RWPE2 (cell line): ENCODE measurements at places on chromosomes 7 and 10.

DNA sequence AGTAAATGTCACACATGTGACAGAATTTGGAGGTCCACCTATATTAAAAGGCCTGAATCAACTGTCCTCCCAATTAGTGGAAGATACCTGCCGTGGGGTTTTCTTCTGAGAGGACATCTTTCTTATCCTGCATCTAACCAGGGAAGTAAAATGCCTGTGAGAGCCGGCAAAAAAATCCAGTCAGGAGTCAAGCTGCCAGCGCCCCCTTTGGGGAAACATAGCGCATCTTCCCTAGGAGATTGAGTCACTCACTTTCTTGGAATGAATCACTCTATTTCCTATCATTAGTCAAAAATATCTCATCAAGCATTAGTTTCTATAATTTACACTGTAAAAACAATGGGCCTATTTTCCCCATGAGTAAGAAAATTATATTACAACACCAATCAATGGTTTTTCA lies 66.4 kb upstream of the ANK3 start:
- no peak for DNase-seq

DNA sequence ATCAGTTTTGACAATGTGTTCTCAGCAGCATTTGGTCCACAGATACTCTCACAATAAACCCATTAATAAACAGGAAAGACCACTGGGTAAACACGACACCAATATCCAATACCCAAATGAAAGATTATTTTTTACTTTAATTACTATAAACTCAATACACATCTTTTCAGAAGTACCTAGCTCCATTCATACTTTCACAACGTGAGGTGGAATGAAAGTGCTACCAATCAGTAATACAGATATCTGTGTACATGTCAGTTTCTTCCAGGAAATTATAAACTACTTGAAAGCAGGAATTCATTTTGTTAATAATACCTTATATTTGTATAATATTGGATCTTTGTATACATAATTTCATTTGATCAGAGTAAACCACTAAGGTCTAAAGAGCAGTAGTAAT lies 11.9 kb downstream of the CDK6 start:
- no peak for DNase-seq

DNA sequence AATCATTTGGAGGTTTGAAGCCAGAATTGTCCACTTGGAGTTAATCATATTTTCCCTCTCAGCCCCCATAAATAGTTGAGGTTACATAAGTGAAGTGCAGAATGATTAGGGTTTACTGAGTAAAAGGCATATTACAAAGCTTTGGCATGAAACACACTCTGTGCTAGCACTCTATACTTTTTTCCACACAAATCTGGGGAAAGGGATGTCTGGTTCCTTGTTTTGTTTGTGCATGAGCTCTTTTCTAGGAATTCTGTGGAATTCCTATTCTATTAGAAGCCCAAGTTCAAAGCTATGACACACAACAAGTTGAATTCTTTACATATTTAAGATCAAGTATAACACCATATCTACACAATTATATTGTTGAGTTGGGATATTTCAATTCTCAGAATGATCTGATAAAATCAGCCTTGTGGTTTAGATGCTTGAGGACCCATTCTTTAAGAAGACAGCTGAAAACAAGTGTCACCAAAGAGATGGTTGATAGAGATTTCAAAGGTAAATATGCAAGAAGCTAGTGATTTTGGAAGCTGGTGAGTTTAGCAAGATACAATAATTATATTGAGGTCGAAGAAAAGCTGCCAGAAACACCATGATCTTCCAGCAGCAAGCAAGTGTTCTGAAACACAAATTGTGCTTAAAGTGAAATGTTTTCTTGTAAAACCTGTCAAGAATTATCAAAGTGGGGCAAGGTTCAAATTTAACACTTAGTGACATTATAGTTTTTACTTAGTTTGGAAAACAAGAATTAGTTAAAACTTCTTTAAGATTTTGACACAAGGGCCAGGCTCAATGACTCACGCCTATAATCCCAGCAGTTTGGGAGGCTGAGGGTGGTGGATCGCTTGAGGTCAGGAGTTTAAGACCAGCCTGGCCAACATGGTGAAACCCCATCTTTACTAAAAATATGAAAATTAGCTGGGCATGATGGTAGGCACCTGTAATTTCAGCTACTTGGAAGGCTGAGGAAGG lies 122.6 kb downstream of the INHBA start:
- DNase-seq, result no peak

DNA sequence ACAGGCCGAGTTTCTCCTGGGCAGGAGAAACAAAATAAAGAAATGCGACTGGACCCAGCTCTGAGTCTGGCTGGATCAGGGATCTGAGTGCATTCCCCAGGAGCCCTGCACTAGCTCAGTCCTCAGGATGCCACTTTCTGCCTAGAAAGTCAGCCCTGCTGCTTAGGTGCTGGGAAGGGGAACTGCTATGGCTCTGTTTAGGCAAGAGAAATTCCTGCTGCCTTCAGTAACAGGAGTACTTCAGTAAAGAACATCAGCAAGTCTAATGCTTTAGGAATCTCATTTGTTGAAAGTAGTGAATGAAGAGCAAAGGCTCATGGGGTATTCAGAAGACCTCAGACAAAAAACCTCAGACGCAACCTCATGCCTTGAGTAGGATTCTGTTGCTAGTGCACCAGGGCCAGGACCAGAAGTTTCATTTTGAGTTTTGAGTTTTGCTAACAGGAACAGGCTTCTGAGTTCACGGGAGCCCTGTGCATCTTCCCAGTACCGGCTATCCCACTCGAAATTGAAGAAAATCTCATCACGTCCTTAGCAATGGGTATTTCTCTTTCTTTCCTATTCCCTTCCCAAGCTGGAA lies 170.8 kb upstream of the CDCA7L start:
- DNase-seq, result no peak

- DNase-seq, result no peak
Observed at GRCh38 chr10:69449841-69450240, 1.4 kb upstream of the TSPAN15 start.

DNA sequence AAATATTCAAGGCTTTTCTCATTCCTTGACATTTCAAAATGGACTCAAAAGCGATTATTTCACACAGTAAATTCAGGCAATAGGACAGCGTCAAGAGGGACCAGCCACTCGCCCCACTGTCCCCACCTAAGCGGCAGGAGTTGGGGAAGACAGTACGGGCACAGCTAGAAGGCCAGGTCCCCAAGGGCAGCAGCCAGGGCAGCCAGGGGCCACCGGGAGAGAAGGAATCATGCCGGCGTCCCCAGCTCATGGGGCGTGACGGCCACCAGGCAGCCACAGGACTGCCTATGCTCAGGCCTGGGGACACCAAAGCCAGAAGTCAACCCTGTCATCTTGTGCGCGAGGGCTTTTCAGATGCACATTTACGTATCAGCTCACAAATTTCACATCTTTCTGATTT lies 225.7 kb upstream of the PPP2R2D start:
- DNase-seq, result no peak

- no peak for DNase-seq
Observed at GRCh38 chr7:134332892-134333291, 16.2 kb upstream of the SLC35B4 start.

DNA sequence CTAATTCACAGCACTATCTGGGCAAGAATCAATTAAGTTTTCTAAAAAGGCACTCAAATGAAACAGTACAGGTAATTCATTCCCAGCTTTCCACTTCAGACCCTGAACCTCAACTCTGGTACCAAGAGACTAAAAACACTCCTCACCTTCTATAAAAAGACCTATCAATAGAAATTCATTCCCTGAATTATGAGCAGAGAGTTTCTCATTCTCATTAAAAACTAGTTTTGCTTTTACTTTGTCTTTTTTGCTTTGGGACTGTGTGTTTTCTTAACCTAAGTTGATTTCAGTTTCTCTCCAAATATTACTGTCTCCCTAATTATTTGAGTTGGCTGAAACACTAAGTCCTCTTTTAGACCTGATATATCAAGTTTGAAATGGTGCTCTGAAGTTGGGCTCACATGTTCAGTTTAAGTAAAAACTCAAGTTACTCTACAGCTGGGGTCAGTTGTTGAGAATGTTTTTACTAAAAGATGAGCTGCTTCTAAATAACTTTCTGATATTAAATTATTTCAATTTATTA lies 189.5 kb downstream of the JAZF1 start:
- no peak for DNase-seq
